ENCODE measurements at places on chromosomes 7 and 10. TPM values are rescaled to one million over a fixed set of nuclear protein-coding genes. Genes with fewer than 3 reads are reported as not detected.

The CALHM3 gene
- polyA plus RNA-seq = not detected

The C10orf62 gene
- not detected for polyA plus RNA-seq

The ANKRD7 gene
- polyA plus RNA-seq = not detected

The OLAH gene
- not detected for polyA plus RNA-seq

The HOXA2 gene
- not detected for polyA plus RNA-seq

Data from neural cell (in vitro differentiated cells).